Neuronal stem cell (in vitro differentiated cells): ENCODE measurements at places on chromosomes 7 and 10.

- no peak overlapping the region for H3K4me3 ChIP-seq
- H3K27me3 ChIP-seq: no peaks in the 10 kb centered on the region
- H3K36me3 ChIP-seq: no peaks in the 10 kb centered on the region
- no peak overlapping the region for H3K27ac ChIP-seq
These were observed 48.7 kb downstream of the TSPAN15 start for GRCh38 chr10:69499726-69500689.

- H3K4me1 ChIP-seq: no peaks in the 10 kb centered on the region
- no peak overlapping the region for H3K27ac ChIP-seq
- no peak for DNase-seq
- no peaks in the 10 kb centered on the region for H3K36me3 ChIP-seq
These were observed 727.9 kb upstream of the KCND2 start for GRCh38 chr7:119545118-119545517.

- H3K4me1 ChIP-seq: no peaks in the 10 kb centered on the region
- H3K27ac ChIP-seq: no peak overlapping the region
- no peaks in the 10 kb centered on the region for H3K36me3 ChIP-seq
- no peak for DNase-seq
- no peaks in the 10 kb centered on the region for H3K27me3 ChIP-seq
These were observed 1.2 kb upstream of the AHR start for GRCh38 chr7:17297243-17297642.

DNA sequence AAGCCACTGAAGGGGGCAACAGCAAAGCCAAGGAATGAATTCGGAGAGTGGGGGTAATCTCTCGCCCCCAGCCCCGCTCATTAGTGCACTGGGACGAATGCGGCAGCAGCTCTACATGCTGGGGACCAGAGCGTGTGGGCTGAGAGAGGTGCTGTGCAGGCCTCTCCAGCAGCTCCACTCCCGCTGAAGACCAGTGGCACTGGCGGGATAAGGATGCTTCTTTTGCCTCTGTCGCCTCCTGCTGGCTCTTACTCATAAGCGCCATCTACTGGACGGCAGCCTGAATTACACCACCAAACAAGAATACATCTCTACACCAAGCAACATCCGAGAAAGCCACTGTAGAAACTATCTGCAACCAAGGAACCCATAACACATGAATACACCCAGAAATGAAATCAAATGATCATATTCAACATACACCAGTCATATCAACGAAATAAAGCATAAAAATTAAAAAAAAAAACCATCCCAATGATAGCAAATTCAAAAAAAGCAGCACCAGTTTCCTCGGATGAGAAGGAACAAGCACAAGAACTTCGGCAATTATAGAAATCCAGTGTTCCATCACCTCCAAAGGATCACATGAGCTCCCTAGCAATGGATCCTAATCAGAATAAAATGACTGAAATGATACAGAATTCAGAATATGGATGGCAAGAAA is 79.0 kb upstream of the TMEM168 start:
- peak; percentile 20 for DNase-seq
- H3K27me3 ChIP-seq: no peaks in the 10 kb centered on the region

DNA sequence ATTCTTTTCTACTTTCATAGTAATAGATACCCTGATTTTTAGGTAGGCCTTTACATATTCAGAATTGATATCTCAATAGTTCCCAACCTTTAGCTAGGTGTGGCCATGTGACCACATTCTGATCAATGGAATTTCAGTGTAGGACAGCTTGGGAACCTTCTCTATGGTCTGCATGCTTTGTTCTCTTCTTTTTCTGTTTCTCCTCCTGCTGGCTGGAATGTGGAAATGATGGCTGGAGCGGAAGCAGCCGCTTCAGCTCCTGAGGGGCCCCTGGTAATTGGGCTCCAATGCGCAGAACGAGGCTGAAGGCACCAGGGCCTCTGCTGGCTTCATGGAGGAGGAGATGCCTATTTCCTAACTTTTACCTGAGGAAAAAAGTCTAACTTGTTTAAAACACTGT is 152.6 kb downstream of the ZMYND11 start:
- DNase-seq: no peak
- H3K4me3 ChIP-seq: no peak overlapping the region
- H3K36me3 ChIP-seq: peaks cover 91% of the 10 kb centered on the region
- H3K27me3 ChIP-seq: no peaks in the 10 kb centered on the region

DNA sequence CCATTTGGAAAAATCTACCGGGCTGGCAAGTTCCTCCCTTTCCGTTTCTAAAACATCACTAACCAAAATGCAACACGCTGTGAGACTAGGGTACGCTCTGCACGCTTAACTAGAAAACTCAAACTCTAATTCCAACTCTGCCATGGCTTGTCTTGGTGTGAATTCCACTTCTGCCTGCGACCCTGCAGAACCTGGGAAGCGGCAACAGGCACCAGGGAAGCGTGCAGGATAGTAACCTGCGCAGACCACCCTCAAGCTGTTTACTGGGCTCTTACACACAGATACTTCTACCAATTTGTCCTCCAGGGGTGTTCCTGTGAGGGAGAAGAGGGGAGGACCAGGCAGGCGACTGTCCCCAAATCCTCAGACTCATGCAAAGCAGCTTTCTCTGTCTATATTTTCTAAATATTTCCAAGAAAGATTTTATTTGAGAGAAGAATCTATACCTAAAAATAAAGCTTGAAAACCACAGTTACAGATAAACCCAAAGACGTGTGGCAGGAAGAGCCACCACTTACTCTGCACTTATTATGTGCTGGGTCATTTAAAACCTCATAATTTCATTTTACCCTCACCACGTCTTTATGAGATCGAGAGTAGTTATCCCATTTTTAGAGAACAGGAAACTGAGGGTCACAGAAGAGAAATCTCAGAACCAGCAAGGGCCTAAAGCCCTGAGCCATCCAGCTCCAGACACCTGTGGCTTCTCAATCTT is 52.9 kb downstream of the CPXM2 start:
- H3K4me1 ChIP-seq: no peaks in the 10 kb centered on the region
- H3K36me3 ChIP-seq: no peaks in the 10 kb centered on the region
- no peak overlapping the region for H3K27ac ChIP-seq
- H3K27me3 ChIP-seq: no peaks in the 10 kb centered on the region
- DNase-seq: no peak

GRCh38 chr10:421170-421569 is 268.3 kb downstream of the DIP2C start:
- no peak for DNase-seq
- H3K4me1 ChIP-seq: peaks cover 8% of the 10 kb centered on the region
- no peaks in the 10 kb centered on the region for H3K27me3 ChIP-seq

DNA sequence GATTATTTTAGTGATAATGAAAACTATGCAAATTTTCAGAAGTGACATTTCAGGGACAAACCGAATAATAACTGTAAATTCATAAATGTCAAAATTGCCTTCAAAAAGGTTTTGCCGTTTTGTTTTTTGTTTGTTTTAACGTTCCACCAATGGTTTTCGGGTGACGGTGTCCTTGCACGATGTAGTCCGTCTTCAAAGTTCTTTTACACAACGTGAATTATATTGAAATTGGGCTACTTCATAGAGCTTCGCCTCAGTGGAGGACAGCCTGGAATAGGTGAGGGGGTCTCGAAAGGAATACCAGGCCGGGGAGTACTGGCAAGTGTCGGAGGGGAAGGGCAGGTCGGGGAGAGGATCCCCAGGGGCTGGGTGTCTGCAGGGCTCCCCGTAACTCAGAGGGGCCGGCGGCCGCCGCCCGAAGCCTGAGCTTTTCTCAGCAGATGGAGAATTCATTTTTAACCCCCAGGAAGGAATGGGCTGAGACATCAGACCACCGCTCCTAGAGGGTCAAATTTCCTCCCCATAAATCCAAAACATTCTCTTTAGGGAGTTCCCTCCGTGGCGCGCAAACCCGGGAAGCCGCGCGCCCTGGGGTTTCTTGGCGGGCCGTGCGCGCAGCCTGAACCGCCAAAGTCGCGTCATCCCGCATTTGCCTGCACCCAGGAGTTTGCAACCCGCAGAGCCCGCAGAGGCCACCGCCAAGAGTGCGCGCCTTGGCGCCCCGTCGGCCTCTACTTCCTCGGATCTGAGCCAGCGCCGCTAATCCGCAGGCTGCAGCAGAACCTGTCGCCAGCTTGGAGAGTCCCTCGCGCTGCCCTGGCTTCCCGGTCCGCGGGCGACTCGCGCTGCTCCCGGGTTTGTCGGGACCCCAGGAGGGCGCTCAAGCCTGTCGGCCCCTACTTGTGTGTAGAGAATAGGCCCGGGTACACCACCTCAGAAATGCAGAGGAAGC is 17.3 kb upstream of the EVX1 start:
- H3K4me3 ChIP-seq: no peak overlapping the region
- H3K4me1 ChIP-seq: no peaks in the 10 kb centered on the region
- peak; percentile 39 for DNase-seq
- H3K27me3 ChIP-seq: peaks cover 14% of the 10 kb centered on the region
- no peaks in the 10 kb centered on the region for H3K36me3 ChIP-seq
- H3K27ac ChIP-seq: no peak overlapping the region

DNA sequence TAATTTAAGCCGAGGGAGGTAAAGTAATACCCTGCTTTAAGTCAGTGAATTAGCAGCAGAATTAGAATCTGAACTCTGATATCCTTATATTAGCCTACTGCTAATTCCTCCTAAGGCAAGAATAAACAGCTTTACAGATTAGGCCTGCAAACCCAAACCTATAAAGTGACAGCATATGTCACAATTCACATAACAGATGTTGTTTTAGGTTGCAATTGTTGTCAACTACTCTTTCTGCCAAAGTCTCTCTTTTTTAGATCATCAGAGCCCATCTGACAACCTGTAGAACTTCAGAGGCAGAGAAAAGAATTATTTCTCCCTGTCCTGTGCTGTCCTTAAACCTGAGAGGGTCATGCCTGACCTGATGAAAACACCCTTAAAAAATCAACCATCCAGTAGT is 167.2 kb downstream of the PRKG1 start:
- H3K4me3 ChIP-seq: no peak overlapping the region
- DNase-seq: no peak
- H3K27me3 ChIP-seq: no peaks in the 10 kb centered on the region
- no peak overlapping the region for H3K27ac ChIP-seq
- no peaks in the 10 kb centered on the region for H3K36me3 ChIP-seq

GRCh38 chr10:34081347-34081743 is 733.8 kb downstream of the PARD3 start:
- DNase-seq: no peak

- H3K4me1 ChIP-seq: no peaks in the 10 kb centered on the region
- no peak overlapping the region for H3K4me3 ChIP-seq
- H3K27me3 ChIP-seq: no peaks in the 10 kb centered on the region
- no peak for DNase-seq
- H3K36me3 ChIP-seq: no peaks in the 10 kb centered on the region
These were observed 156.0 kb downstream of the SEMA3D start for GRCh38 chr7:85030893-85031292.

GRCh38 chr10:69088471-69088769 is 517 bp downstream of the SRGN start:
- no peaks in the 10 kb centered on the region for H3K27me3 ChIP-seq
- H3K4me1 ChIP-seq: peaks cover 5% of the 10 kb centered on the region
- H3K36me3 ChIP-seq: no peaks in the 10 kb centered on the region
- no peak for DNase-seq

DNA sequence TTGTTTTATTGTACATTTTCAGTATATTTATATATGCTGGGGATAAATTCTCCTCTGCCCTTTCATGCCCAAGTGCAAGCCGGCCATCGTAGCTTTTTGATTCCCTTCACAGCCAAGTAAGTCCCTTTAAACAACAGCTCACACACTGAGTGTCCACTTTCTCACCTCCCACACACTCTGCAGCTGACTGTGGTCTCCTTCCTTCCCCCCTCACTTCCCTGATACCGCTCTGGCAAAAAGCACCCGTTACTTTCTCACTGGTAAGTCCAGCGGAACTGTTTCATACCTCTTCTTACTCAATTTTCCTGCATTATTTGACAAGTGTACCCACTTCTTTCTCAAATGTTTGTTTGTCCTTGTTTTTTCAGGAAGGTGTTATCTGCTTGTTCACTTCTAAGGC is 35.2 kb downstream of the MGAM start:
- no peaks in the 10 kb centered on the region for H3K36me3 ChIP-seq
- H3K4me3 ChIP-seq: no peak overlapping the region
- DNase-seq: no peak
- H3K27me3 ChIP-seq: no peaks in the 10 kb centered on the region
- H3K27ac ChIP-seq: no peak overlapping the region

GRCh38 chr7:138095972-138096935 is 20.0 kb downstream of the AKR1D1 start:
- no peaks in the 10 kb centered on the region for H3K36me3 ChIP-seq
- H3K4me3 ChIP-seq: no peak overlapping the region
- no peak for DNase-seq
- no peaks in the 10 kb centered on the region for H3K27me3 ChIP-seq
- H3K4me1 ChIP-seq: no peaks in the 10 kb centered on the region
- H3K27ac ChIP-seq: no peak overlapping the region

DNA sequence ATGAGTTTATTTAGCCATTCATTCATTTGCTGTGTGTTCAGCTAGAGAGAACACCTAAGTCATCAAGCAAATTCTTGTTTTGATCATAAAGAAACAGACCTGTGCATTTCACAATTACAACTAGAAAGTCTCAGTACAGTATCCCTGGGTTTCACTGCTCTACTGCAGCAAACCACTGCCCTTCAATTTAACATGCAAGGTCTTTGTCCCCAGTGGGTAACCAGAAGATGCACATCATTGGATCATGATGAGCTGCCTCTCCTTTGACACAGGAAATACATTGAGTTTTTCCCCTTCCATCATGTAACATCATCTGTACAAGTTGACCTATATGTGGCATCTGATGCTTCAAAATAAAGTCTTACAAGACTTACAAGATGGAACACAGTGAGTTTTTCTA is 70.5 kb upstream of the MRLN start:
- DNase-seq: no peak
- H3K4me1 ChIP-seq: no peaks in the 10 kb centered on the region
- no peaks in the 10 kb centered on the region for H3K27me3 ChIP-seq
- H3K4me3 ChIP-seq: no peak overlapping the region
- H3K27ac ChIP-seq: no peak overlapping the region

GRCh38 chr10:70175516-70175915 is 5.2 kb upstream of the SAR1A start:
- no peak overlapping the region for H3K27ac ChIP-seq
- H3K4me3 ChIP-seq: no peak overlapping the region
- no peak for DNase-seq
- no peaks in the 10 kb centered on the region for H3K36me3 ChIP-seq
- peaks cover 3% of the 10 kb centered on the region for H3K4me1 ChIP-seq

DNA sequence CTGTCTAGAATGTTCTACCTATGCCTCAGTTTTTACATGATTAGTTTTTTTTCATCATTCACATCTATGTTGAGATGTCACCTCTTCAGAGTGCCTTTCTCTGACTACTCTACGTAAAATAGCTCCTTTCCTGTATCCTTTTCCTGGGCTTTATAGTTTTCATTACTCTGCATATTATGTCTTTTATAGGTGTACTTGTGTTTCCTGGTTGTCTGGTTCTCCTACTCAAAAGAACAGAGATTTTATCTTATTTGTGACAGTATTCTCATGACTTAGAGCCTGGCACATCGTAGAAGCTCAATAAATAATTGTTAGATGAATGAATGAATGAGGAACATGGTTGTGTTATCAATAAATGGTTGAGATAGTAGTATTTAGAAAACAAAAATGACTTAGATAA is 17.9 kb downstream of the STEAP1 start:
- no peaks in the 10 kb centered on the region for H3K27me3 ChIP-seq
- no peak overlapping the region for H3K4me3 ChIP-seq
- no peaks in the 10 kb centered on the region for H3K4me1 ChIP-seq
- DNase-seq: no peak
- H3K36me3 ChIP-seq: no peaks in the 10 kb centered on the region
